ENCODE measurements at places on chromosomes 11 and 22. TPM values are rescaled to one million over a fixed set of nuclear protein-coding genes. Genes with fewer than 3 reads are reported as not detected.

GRCh38 chr22:42317008-42317407 is 46.6 kb upstream of the TCF20 start:
- DNase-seq = peak; percentile 64

- DNase-seq = no peak
These were observed 306.7 kb upstream of the MTNR1B start for GRCh38 chr11:92662601-92663360.

DNA sequence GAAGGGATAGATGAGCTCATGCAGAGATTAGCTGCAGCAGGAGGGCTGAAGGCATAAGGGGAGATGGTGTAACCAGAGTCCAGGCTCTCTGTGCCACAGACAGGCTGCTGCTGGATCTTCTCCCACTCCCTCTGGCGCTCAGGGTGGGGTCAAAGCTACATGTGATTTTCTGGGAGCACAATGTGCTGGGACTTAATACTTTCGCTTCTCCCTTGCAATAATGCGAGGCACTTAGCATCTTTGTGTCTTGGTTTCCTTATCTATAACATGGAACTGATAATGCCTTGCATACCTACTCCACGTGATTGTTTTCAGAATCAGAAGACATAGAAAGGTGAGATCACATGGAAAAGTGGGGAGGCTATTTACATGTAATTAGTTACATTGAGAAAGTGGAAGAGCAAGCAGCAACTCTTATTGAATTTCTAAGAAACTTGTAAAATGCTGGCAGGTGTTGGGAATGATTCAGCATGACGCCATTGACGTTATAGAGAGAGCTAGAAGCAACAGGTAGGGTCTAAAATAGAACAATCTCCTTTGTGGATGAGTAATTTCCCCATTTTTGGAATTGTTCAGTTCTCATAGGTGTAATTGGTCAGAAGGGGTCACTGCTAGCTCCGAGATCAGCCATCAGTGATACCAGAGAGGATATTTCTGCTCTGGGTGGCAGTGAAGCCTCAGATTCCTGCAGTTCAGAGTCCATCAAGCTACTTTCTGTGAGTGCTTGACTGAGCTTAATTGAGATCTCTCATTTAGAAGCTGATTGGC is 8.2 kb upstream of the OR9I1 start:
- no peak for DNase-seq

HMOX1 gene
- 11.1 TPM for total RNA-seq

DEPDC7 gene
- 17.0 TPM for total RNA-seq

Data from tongue (tissue), 3 donors.